NB4 (cell line): ENCODE measurements at places on chromosomes 5 and 9.

- DNase-seq: no peak
Measured at GRCh38 chr9:137380606-137381005, 42.4 kb downstream of the EXD3 start.

DNA sequence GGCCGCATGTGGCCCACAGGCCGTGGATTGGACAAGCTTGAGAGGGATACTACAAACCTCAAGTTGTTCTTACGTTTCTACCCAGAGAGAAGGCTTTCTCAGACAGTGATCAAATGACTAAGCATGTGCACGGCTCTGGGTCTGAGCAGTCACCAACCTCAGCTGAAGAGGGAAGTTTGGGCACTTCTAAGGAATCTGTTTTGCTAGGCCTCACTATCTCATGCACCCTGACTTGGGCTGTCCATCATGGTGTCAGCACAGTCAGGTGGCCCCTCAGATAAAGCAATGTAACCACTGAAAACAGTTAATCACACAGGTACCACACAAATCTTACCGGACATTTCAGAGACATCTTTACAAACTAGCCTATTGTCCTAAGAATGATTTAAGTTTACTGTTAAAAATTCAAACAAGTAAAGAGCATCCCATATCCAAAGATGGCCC lies 24.6 kb downstream of the CSF2 start:
- DNase-seq: no peak

DNA sequence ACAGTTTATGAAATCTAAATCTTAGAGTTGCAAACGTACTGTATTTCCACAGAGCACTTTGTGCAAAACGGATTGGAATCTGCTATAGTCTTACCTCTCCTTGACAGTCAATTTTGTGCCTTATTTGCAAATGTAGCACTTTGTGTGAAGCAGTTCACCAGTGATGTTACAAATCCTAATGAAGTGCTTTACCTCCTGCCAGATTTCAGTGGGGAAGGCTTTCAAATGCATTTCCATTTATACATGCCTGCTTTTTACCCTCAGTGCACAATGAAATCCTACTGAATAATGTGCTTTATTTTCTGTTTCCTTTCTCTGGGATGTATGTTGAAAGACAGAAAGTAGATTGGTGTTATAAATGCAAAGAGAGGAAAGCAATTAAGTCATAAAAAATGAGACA lies 2141.6 kb upstream of the C9orf72 start:
- DNase-seq: no peak

- DNase-seq: peak; percentile 41
Measured at GRCh38 chr5:8908055-8908683, 637.7 kb downstream of the SEMA5A start.

DNA sequence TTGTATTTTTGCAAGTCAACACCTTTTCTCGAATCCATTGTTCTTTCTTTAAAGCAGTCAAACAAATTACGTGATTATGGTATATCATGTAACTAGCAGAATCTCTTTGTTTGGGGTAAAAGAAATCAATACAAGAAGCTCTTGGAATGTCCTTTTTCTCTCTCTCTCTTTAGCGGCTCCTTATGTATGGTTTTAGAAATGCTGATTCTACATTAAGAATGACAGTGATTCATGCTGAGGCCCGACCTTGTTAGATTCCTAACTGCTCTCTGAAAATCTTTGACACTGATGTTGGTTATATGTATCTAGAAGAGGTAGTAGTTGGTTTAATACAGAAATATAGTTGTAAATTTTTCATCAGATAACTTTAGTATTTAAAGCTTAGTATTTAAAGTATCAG lies 76.4 kb downstream of the SNX24 start:
- DNase-seq: no peak

GRCh38 chr9:109558718-109559151 lies 60.6 kb upstream of the PTPN3 start:
- no peak for DNase-seq

DNA sequence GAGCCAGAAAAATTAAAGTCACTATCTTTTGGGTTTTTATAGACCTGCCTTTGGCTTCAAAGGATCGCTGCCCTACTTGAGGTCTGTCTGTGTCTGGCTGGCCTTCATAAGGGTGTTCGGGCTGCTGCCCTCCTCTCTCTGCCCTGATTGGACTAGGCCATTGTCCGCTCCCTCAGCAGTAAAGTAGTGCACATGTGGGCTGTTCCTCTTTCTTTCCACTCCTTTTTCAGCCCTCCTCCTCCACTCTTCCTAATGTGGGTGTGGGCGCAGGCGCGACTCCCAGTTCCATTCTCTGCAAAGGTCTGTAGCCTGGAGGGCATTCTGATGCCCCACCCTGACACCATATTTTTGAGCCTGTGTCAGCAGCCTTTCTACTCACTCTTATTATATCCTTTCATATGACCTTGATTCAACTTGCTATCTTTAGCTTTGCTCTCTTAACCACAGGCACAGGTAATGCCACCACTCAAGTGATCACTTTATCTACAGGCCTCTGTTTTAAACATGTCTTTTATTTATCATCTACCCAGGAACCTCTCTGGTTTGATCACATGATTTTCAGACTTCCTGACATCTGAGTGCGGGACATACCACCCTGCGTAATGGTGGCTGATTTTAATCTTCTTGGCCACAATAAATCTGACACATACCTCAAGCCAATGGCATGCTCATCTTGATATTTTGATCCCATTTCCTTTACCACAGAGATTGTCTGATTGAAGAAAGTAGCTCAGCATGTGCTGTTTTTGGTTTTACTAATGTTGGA lies 144.5 kb downstream of the AOPEP start:
- peak; percentile 11 for DNase-seq

- DNase-seq: peak; percentile 74
Measured at GRCh38 chr9:137150617-137151457, 11.9 kb downstream of the GRIN1 start.

GRCh38 chr5:1643651-1644392 lies 120.1 kb upstream of the LPCAT1 start:
- DNase-seq: no peak

DNA sequence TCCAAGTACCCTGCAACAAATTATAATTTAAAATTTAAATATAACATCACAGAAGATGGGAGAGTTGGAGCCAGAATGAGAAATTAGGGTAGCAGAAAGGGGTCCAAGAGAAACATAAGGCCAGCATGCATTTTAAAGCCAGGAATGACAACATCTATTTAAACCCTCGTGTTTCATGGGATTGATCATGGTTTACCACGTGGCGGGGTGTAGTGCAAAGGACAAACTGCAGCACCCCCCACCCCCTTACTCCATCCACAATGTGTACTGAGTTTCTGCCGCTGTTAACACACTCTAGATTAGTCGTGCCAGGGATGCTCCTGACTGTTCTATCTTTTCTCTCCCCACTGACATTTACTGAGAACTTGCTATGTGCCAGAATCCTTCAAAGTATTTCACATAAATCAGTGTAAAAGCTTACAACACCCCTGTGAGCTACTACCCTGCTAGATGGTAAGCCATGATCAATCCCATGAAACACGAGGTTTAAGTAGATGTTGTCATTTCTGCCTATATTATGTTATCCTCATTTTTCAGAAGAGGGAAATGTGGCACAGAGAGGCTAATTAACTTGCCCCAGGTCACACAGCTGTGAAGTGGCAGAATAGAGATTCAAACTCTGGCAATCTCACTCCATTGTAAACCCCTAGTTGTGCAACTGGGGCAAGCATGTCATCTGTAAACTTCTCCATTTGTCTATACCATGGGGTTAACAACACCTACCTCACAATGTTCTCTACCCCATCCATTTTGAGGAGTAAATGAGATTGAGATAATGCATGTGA lies 136.3 kb downstream of the ENTREP1 start:
- no peak for DNase-seq
